Stimulated activated CD4-positive, alpha-beta T cell treated with anti-CD3 and anti-CD28 coated beads, Interleukin-4, amount 100 ng/mL, for 48 hours (primary cell): ENCODE measurements at places on chromosomes 3 and 15.

DNA sequence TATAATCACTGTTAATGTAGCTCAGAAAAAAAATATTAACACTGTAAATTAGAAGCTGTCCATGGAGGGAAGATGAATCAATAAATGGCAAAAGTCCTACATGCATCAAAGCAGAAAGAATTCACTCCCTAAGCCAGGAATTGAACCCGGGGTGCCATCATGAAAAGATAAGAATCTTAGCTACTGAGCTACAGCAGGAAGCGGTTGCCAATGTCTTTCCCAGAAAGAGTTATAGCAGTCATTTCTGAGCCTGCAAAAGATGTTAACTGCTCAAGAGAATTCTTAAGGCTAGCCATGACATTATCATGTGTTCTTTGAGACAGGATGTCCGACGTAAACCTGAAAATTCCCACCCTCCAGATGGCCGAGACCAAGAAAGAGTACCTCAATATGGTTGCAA lies 47.4 kb upstream of the MKRN3 start:
- DNase-seq = no peak

DNA sequence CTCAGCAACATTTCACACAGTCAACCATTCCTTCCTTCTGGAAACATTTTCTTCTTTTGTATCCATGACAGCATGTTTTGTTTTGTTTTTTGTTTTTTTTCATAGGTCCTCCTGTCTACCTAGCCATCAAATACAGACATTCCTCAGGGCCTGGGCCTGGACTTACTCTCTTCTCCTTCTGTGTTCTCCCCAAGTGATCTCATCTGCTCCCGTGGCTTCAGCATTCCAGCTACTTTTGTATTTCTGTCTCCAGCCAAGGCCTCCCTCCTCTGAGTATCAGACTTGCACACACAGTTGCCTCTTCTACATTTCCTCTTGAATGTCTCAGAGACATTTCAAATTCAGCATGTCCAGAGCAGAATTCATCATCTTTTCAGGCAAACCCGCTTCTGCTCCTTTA lies 82.4 kb downstream of the HCN4 start:
- DNase-seq = no peak

DNA sequence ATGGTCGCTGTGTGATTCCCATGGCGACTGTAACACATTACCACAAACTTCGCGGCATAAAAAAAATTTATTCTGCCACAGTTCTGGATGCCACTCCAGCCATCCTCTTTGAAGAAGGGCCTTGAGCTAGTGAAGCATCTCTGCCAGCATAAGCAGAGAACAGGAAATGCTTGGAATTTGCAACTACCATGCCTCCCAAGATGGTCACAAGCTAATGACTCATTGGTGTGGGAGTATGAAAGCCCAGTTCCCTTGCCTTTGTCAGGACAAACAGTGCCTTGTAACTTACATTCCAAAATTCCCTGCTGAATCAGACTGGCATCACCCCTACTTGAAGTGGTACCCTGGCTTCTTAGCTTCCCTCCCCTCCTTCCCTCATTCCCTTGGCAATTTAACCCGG lies 129.7 kb downstream of the PROS1 start:
- no peak for DNase-seq

DNA sequence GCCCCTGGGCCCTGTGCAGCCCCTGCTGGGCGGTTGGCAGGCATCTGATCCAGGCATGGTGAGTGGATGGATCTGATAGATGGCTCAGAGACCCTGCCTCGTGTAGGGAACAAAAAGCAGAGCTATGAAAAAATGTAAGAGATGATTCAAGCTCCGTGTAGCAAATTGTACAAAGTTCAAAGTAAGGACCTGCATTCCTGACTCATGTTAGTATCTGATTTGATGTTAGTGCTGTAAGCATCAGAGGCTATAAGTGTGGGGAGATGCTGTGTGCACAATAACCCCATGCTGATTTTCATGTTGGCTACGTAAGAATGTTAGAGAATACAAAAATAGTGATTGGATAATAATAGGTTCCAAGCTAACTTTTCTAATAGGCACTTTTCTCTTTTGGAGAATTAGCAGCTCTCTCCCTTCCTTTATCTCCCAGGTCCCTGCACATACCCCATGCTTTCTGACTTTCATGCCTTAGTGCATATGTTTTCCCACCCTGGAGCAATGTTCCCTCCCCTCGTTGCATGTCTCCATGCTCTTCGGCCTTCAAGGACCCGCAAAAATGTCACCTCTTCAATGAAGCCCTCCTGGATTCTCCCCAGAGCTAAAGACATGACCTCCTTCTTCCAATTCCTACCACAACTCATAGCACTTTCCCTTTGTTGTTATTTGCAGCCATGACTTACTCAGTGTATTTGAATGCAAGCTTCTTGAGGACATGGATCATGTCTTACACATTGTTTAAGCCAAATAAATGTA lies 1.6 kb downstream of the CCR9 start:
- no peak for DNase-seq

DNA sequence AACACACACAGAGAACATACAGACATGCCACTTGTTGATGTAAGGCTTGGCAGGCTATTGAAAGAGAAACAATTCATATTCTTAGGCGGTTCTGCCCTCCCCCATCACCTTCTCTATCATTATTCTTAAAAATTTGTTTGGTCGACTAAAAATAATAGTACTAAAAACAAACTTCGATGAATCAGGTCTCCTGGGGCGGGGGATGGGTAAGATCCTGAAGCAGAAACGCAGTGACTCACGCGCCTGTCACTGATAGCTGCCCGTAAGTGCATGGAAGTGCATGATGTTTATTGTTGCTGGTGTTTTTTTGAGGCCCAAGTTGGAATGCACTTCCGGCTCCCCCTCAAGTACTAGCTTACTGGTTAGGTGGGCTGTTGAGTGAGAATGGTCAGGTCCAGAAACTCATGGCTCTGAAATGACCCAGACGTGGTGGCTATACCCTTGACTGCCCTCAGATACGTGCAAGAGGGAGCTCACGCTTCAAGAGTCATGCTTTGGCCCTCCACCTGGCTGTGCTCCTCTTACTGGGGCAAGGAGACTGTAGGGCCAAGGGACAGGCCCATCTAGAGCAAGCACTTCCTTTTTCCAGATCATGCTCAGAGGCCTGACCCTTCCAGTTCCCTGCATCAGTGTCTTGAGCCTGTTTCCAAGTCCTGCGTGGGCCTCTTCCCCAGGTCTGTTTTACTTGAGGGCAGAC lies 10.9 kb downstream of the SMAD3 start:
- no peak for DNase-seq
